ENCODE measurements at places on chromosomes 11 and 22.

DNA sequence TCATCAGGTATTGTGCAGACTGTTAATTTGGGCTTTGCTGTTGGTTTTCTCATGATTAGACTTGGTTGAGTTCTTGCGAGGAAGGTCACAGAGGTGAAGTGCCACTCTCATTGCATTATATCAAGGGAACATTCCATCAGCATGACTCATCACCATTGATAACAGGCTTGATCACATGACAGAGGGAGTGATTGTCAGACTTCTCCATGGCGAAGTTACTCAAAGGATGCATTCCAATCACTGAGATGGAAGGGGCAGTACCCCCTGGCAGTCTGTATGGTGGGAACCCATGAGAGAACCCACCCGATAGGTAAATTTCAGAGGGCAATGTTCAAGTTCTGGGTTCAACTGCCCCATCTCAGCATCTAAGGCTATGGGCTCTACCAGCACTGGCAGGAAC, 19.4 kb upstream of the P2RY2 start:
- no peak for DNase-seq

- DNase-seq = no peak
These were observed 10.6 kb downstream of the ART1 start for GRCh38 chr11:3655547-3655946.

- DNase-seq = no peak
These were observed 51.6 kb downstream of the LGR4 start for GRCh38 chr11:27420722-27421572.

GRCh38 chr22:21449531-21450319, 17.5 kb upstream of the TMEM191C start:
- DNase-seq = no peak

DNA sequence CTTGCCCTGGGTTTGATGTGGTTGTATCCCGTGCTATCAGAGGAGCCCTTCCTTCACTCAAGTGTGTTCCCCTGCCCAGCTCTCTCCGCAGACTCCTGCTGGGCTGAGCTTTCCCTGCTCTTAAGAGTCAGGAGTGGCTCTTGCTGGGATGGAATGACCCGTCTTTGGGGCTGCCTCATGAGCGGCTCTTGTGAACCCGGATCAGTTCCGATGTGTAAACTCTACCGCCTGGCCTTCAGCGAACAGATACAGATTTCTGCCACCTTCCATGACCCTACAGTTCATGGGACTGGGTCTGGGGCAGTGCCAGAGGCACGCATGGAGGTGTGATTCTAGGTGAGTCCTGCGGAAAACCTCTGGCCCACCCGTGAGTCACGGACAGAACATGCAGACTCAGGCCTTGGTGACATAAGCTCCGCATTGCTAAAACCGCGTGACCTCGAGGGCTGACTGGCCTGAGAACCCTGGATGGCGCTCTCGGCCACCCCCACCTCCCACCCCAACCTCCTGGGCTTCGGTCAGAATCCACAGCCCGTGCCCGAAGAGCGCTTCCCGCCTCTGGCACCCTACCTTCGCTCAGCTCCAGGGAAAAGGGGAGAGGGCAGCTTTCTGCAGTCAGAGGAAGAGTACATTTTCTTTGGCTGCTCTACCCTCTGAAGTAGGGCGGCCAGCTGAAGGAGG, 1.3 kb upstream of the ZBTB16 start:
- no peak for DNase-seq

GRCh38 chr11:95108671-95109551, 19.3 kb downstream of the ENDOD1 start:
- no peak for DNase-seq

DNA sequence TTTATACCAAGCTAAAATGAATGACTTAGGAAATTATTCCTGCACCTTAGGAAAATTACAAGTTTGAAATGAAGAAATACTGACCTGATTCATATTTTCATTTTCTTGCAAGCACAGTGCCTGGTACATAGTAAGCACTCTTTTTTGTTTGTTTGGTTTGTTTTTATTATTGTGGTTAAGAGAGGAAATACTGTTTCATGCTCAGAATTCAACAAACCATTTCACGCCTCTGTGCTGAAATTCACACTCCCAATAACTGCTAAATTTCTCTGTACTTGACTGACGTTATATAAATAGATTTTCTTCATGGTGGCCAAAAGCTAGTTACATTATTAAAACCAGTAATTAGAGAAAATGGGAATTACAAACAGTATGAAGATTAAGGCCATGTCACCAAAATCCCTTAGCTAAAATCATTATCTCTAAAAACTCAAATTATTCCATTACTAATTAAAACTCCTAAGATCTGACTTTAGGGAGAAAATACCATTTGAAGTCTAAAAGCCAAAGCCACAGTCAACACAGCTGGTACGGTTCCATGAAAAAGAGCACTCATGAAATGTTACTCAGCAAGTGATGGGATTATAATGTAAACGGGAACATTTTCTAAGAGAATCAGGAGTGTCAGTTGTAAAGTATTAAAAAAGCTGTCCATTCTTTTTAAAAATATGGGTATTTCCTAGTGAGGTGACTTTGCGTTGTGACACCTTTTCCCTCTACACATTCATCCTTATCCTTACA, 77.8 kb upstream of the DDI1 start:
- no peak for DNase-seq
